ENCODE measurements at places on chromosomes 13 and 19. TPM values are rescaled to one million over a fixed set of nuclear protein-coding genes. Genes with fewer than 3 reads are reported as not detected.

Gene PNMA8B
- 0.04 TPM for total RNA-seq

Gene GPR18
- total RNA-seq, result not detected

Gene CDC42EP5
- 6.6 TPM for total RNA-seq

Gene ZNF726
- 20.1 TPM for total RNA-seq

Gene SYNE4
- total RNA-seq, result 0.19 TPM

Gene RGL3
- 17.9 TPM for total RNA-seq

Gene VSTM2B
- total RNA-seq, result not detected

Gene LINGO3
- 0.23 TPM for total RNA-seq

Gene NAPA
- total RNA-seq, result 55.5 TPM

Gene KPTN
- total RNA-seq, result 9.9 TPM

Gene SLAIN1
- total RNA-seq, result 5.5 TPM

Gene PRRG2
- total RNA-seq, result 0.74 TPM

Gene ZNF808
- total RNA-seq, result 10.9 TPM

Gene ATP8A2
- 0.27 TPM for total RNA-seq

Gene EID2B
- 7.3 TPM for total RNA-seq

Gene USHBP1
- not detected for total RNA-seq

Gene BST2
- 1.3 TPM for total RNA-seq

Gene KIR2DL3
- total RNA-seq, result not detected
